ENCODE measurements at places on chromosomes 6 and 20.

DNA sequence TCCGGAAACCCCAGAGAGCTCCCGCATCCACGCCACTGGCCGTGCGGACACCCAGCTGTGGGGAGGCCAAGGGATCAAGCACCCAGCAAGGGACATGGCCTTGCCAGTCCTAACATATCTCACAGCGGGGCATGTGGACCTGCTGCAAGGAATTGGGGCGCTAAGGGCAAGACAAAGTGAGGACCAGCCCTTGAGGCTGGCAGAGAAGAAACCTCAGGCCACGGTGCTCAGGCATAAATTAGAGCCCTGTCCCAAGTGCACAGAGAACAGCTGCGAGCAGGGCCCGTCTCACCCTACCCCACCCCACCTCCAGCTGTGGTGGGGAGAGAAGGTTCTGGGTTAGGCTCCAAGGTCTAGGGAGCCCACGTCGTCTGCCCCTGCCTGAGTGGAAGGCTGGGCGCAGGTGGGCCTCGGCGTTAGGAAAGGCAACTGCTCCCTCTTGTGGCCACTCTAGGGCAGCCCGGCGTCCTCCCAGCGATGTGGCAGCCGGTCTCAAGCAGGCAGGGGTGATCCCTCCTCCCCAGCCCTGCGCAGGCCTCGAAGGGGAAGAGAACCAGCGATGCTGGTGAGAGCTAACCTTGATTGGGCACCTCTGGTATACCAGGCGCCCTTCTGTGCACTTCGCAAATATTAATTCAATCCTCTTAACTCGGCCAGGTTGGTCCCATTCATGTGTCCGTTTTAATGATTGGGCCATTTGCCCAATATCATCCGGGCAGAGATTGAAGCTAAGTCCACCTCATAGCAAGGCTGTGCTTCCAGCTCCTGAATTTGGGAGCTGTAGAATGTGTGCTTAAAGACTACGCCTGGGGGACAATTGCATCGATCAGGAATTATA is 235.8 kb downstream of the NFATC2 start:
- peak; percentile 72 for DNase-seq

DNA sequence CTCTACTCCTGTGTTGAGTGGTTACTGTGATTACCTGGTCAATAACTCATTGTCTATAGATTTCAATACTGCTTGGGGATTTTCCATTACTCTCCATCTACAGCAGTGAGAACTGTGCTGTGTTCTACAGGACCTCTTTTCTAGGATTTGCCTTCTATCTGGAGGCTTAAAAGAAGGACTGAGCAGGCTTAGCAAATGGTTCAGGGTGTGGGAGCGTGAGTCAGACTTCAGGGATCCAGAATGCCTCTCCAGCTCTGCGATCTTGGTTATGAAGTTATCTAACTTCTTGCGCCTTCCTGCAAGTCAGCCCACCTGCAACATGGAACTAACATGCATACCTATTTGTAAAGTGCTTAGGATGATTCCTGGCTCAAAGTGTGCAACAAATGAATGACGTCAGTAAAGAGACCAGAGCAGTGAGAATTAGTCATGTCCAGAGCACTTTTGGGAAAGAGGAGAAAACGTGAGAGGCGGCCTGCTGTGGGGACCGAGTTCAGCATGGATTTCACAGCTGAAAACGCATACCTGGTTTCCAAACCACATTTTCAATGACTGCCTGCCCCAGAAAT is 610.1 kb upstream of the CDH4 start:
- no peak for DNase-seq

DNA sequence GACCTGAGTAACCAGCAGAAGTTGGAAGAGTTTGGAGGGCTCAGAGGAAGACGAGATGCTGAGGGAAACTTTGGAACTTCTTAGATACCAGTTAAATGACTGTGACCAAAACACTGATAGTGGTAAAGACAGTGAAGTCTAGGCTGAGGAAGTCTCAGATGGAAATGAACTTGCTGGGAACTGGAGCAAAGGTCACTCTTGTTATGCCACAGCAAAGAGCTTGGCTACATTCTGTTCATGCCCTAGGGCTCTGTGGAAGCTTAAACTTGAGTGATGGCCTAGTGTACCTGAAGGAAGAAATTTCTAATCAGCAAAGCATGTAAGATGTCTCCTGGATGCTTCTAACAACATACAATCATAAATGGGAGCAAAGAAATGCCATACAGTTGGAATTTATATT is 24.7 kb downstream of the WDR27 start:
- DNase-seq, result no peak

- DNase-seq, result no peak
Measured at GRCh38 chr6:119267126-119267905, 82.2 kb downstream of the MAN1A1 start.

GRCh38 chr6:52231406-52232127 is 12.7 kb downstream of the IL17F start:
- DNase-seq, result peak; percentile 13

Data from activated CD4-positive, alpha-beta T cell treated with anti-CD3 and anti-CD28 coated beads, Interleukin-2, amount 50 U/mL, for 24 hours (primary cell).